Parietal lobe (tissue), 2 donors: ENCODE measurements at places on chromosomes 4 and X. TPM values are rescaled to one million over a fixed set of nuclear protein-coding genes. Genes with fewer than 3 reads are reported as not detected.

The UPF3B gene
- 10.0 TPM for total RNA-seq

The CLCN5 gene
- total RNA-seq = 3.4 TPM

The GPR82 gene
- not detected for total RNA-seq

The CT45A10 gene
- total RNA-seq = not detected

The SCML2 gene
- 13.1 TPM for total RNA-seq

The DMRTC1 gene
- not detected for total RNA-seq

The WDR17 gene
- 78.6 TPM for total RNA-seq

The CCNB3 gene
- 0.31 TPM for total RNA-seq

The HTN1 gene
- not detected for total RNA-seq

The MXD4 gene
- total RNA-seq = 32.9 TPM

The SAT1 gene
- 66.0 TPM for total RNA-seq

The PCDH11X gene
- total RNA-seq = 141 TPM
